Aorta (tissue), 5 donors: ENCODE measurements at places on chromosomes 13 and 19. TPM values are rescaled to one million over a fixed set of nuclear protein-coding genes. Genes with fewer than 3 reads are reported as not detected.

The CNN1 gene
- total RNA-seq, result 1,055 TPM

The ZNF726 gene
- 1.7 TPM for total RNA-seq

The PCDH17 gene
- total RNA-seq, result 13.2 TPM

The LRRC63 gene
- total RNA-seq, result 0.99 TPM

The ZNF324B gene
- total RNA-seq, result 5.7 TPM

The C19orf33 gene
- 2.2 TPM for total RNA-seq

The OR4F17 gene
- not detected for total RNA-seq

The RPS19 gene
- total RNA-seq, result 1,062 TPM

- no peaks in the 10 kb centered on the region for H3K27me3 ChIP-seq
- no peaks in the 10 kb centered on the region for H3K36me3 ChIP-seq
- no peaks in the 10 kb centered on the region for H3K4me1 ChIP-seq
- H3K27ac ChIP-seq, result no peak overlapping the region
These were observed 41.7 kb downstream of the SPATA13 start for GRCh38 chr13:24202215-24202614.

DNA sequence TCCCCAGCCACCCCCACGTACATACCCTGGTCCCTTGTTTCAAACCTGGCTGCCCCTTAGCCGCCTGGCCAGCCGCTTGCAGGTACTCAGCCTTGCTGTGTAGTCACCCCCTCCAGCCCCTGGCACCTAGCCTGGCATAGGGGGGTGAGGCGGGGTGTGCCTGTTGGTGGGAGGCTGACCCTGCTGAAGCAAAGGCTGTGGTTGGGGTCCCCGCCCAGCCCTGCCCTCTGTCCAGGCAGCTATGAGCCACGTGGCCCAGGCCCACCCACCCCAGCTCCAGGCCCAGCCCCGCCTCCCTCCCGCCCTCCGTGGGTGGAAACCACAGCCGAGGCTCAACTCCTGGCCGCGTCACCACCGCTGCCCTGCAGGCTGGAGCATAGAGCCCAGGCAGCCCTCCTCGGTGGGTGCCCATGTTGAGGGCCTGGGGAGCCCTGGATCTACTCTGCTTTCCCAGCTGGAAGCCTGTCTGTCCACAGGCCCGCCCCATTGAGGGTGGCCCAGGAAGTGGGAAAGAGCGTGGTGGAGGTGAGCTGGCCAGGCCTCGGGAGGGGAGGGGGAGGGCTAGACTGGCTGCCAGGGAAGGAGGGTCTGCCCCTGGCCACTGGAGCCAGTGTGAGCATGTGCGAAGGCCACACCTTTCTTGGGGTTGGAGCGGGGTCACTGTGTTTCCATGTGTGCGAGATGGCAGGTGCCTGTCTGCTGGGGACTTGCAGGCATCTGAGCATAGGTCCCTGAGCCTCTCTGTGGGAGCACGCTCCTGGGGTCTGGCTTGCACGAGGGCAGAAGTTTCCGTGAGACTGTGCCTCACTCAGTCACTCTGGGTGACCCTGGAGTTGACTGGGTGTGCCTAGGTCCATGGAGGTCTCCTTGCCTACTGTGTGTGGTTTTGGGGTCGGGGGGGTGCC is 31.0 kb downstream of the PAK4 start:
- no peaks in the 10 kb centered on the region for H3K36me3 ChIP-seq
- no peak overlapping the region for H3K4me3 ChIP-seq
- no peak overlapping the region for H3K27ac ChIP-seq
- H3K4me1 ChIP-seq, result no peaks in the 10 kb centered on the region
- DNase-seq, result no peak

DNA sequence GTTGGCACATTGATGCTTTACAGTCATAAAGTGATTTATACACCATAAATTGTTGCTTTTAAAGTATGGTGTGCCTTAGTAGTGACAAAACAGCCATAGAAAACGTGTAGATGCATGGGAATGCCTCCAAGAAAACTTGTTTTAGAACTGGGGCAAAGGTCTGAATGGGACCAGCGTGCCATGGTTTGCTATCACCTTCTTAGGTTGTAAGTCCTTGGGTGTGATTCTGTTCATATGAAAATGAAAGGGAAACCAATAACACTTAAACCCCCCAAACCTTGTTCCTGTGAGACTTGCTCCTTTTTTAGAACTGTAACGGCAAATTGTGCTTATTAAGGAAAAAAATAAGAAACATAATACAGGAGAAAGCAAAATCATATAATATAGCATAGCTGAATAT is 603.3 kb upstream of the SLITRK6 start:
- H3K4me1 ChIP-seq, result no peaks in the 10 kb centered on the region
- no peak overlapping the region for H3K4me3 ChIP-seq
- H3K36me3 ChIP-seq, result no peaks in the 10 kb centered on the region
- no peak for DNase-seq

- H3K4me3 ChIP-seq, result no peak overlapping the region
- H3K4me1 ChIP-seq, result peaks cover 3% of the 10 kb centered on the region
- peak overlapping the region; percentile 95 for H3K27ac ChIP-seq
- peak; percentile 97 for DNase-seq
- no peaks in the 10 kb centered on the region for H3K27me3 ChIP-seq
These were observed 43.3 kb downstream of the RFX2 start for GRCh38 chr19:6066661-6067646.

GRCh38 chr19:15622991-15623390 is 8.0 kb downstream of the CYP4F8 start:
- H3K27me3 ChIP-seq, result no peaks in the 10 kb centered on the region
- DNase-seq, result no peak
- no peak overlapping the region for H3K4me3 ChIP-seq

DNA sequence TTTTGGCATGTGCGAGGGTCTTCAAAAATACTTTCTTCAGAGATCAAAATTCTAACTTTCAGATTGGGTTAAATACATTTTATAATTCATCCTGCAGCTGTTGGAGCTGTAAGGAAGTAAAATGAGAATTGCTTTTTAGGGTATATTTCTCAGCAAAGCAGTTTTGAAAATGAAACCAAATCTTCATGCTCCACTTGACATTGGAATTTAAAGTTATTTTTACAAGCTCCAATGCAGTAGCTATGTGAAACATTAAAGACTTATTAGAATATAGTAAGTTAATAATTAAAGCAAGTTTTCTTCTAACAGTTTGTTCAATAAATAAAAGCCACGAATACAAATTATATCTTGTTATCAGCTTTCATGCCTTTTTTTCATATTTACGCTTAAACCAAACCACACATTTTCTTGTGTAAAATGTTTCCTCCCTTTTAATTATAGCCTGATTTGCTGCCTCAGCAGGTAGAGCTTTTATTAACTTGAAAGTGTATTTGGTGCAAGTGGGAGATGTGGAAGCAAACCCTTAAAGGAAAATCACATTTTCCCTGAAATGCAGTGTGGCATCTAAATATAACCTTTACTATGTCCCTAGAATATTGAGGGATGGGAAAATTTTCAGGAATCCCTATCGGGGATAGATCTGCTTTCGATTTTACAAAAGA is 12.4 kb upstream of the MICU2 start:
- H3K36me3 ChIP-seq, result no peaks in the 10 kb centered on the region
- no peak overlapping the region for H3K4me3 ChIP-seq
- no peak overlapping the region for H3K27ac ChIP-seq
- no peaks in the 10 kb centered on the region for H3K4me1 ChIP-seq
- DNase-seq, result no peak

DNA sequence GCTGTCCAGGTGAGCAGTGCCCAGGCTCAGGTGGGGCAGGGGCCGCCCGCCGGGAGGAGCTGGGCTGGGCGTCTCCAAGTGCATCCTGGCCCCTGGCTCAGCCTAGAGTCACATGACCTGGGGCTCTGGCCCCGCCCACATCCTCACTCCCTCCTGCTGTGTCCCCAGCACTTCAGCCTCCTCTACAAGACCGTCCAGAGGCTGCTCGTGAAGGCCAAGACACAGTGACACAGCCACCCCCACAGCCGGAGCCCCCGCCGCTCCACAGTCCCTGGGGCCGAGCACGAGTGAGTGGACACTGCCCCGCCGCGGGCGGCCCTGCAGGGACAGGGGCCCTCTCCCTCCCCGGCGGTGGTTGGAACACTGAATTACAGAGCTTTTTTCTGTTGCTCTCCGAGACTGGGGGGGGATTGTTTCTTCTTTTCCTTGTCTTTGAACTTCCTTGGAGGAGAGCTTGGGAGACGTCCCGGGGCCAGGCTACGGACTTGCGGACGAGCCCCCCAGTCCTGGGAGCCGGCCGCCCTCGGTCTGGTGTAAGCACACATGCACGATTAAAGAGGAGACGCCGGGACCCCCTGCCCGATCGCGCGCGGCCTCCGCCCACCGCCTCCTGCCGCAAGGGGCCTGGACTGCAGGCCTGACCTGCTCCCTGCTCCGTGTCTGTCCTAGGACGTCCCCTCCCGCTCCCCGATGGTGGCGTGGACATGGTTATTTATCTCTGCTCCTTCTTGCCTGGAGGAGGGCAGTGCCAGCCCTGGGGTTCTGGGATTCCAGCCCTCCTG is 16.8 kb upstream of the CELF5 start:
- H3K4me1 ChIP-seq, result no peaks in the 10 kb centered on the region
- DNase-seq, result no peak
- H3K36me3 ChIP-seq, result no peaks in the 10 kb centered on the region
- H3K4me3 ChIP-seq, result no peak overlapping the region

DNA sequence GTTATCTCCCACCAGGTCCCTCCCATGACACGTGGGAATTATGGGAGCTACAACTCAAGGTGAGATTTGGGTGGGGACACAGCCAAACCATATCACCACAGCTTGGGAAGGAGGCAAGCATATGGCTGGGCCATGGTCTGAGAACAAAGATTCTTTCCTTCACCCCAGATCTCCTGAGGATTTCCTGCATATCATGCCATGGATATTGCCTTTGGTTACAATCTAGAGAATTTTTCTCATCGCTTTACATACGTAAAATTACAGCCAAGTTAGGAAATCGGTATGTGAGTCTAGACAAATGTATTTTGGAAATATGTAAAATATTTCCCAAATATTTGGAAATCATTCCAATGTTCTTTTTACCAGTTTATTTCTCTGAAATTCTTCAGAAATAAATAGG is 398.3 kb downstream of the RFC3 start:
- DNase-seq, result no peak
- H3K4me3 ChIP-seq, result no peak overlapping the region
- H3K4me1 ChIP-seq, result no peaks in the 10 kb centered on the region
- no peaks in the 10 kb centered on the region for H3K27me3 ChIP-seq
- no peaks in the 10 kb centered on the region for H3K36me3 ChIP-seq
- no peak overlapping the region for H3K27ac ChIP-seq

DNA sequence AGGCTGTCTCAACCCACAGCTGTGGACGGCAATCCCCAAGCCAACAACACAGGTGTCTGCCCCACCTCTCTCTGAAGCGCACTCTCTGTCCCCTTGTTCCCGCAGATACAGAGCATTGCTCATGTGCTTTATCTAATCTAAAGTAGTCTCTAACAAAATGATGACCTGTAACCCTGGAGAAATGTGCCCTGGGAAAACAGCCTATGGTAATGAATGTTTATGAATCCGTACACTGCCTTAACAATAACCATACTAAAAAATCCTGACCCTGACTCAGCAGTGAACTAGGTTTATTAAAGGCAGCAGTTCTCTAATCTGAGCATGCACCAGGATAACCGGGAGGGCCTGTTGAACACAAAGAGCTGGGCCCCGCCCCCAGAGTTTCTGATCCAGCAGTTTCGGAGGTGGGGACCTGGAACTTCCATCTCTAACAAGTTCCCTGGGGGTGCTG is 50.7 kb upstream of the SLC15A1 start:
- no peak for DNase-seq
- no peaks in the 10 kb centered on the region for H3K27me3 ChIP-seq
- no peak overlapping the region for H3K4me3 ChIP-seq
- no peaks in the 10 kb centered on the region for H3K4me1 ChIP-seq

DNA sequence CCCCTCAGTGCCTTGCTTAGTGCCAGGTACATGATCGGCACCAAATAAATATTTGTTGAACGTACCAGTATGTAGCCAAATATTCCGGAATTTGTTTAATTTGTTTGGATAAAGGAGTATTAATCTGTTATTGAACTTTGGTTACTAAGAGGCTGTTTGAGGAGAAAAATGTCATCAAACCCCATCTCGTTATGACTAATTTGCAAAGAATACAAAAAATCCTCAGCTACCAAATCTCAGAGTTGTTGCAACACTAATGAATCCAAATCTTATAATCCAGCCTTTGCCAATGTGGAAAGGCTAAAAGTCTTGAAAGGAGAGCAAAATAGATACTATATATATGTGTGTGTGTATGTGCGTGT is 79.5 kb downstream of the KLF5 start:
- no peak for DNase-seq
- no peak overlapping the region for H3K4me3 ChIP-seq
- H3K36me3 ChIP-seq, result no peaks in the 10 kb centered on the region
- no peaks in the 10 kb centered on the region for H3K27me3 ChIP-seq
- no peaks in the 10 kb centered on the region for H3K4me1 ChIP-seq
- no peak overlapping the region for H3K27ac ChIP-seq

DNA sequence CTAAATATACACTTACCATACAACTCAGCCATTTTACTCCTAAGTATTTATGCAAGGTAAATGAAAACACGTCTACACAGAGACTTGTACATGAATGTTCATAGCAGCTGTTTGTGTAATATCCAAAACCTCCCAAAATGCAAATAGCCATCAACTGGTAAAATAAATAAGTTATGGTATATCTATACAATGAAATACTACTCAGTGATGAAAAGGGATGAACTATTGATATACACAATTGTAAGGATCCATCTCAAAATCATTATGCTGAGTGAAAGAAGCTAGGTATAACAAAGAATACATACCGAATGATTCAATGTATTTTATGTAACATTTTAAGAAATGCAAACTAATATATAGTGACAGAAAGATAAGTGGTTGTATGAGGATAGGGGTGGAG is 149.8 kb upstream of the TNFSF11 start:
- DNase-seq, result no peak
- no peaks in the 10 kb centered on the region for H3K4me1 ChIP-seq
- H3K36me3 ChIP-seq, result no peaks in the 10 kb centered on the region
- H3K27me3 ChIP-seq, result no peaks in the 10 kb centered on the region
- no peak overlapping the region for H3K27ac ChIP-seq
- no peak overlapping the region for H3K4me3 ChIP-seq

GRCh38 chr13:114024603-114025404 is 50.9 kb upstream of the C13orf46 start:
- H3K4me3 ChIP-seq, result no peak overlapping the region
- no peaks in the 10 kb centered on the region for H3K4me1 ChIP-seq
- peak; percentile 75 for DNase-seq
- H3K27me3 ChIP-seq, result no peaks in the 10 kb centered on the region

- no peak for DNase-seq
- no peaks in the 10 kb centered on the region for H3K4me1 ChIP-seq
- H3K4me3 ChIP-seq, result no peak overlapping the region
- H3K27me3 ChIP-seq, result no peaks in the 10 kb centered on the region
- H3K36me3 ChIP-seq, result no peaks in the 10 kb centered on the region
These were observed 47.9 kb upstream of the POMP start for GRCh38 chr13:28610996-28611395.
